ENCODE measurements at places on chromosomes 2 and 18.

- DNase-seq, result no peak
Measured at GRCh38 chr2:34408100-34408499, 809.0 kb upstream of the FAM98A start.

GRCh38 chr2:41695198-41696113 lies 352.4 kb upstream of the PKDCC start:
- DNase-seq, result no peak

- no peak for DNase-seq
Measured at GRCh38 chr2:219180961-219181360, 2.9 kb downstream of the RETREG2 start.

DNA sequence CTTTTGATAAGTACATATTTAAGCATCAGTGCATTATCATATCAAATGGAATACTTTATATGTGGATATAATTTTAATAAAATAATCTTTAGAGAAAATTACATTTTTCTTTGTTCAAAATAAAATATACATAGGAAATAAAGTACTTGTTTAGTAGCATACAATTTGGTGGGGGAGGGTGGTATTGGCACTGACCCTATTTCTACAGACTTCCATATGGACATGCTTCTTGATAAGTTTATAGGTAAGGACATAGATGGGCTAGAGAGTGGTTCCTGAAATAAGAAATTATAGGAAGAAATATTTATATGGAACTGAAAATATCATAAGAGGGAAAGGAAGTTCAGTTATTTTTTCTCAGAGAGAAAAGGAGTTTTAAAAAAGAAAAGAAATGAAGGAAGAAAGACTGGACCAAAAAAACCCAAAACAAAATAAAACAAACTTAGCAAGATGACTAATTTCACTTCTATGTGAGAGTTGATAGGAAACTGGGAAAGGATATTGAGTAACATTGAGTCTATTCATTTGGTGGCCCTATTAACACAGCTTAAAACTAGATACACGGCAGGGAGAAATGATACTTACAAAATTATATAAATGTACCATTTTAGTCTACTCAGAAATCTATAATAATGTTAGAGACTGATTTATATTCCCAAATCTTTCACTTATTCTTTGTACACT lies 505.9 kb downstream of the ERBB4 start:
- DNase-seq, result no peak

DNA sequence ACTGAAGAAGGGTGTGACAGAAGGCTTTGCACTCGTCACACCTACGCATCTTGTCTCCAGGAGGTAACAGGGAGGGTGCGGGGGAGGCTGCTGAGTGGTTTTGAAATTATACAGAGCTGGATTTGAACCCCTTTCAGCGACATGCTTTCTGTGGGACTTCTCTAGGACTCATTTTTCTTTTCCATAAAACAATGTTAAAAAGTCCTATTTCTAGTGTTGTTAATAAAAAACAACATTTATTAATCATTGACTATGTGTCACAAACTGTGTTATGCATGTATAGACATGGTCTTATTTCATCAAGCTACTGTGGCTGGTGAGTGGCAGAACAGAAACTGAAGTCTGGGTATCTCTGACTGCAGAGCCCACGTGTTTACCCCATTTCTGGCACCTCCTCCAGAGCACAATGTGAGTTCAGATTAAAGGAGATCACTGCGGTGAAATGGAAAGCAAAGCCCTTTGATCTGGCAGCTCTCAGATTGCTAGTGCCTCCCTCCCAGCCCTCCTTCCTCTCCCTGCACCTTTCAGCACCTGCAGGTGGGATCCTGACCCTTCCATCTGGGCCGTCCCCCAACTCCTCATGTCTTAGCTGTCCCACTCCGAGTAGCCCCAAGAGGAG lies 315.5 kb upstream of the MYT1L start:
- DNase-seq, result no peak

DNA sequence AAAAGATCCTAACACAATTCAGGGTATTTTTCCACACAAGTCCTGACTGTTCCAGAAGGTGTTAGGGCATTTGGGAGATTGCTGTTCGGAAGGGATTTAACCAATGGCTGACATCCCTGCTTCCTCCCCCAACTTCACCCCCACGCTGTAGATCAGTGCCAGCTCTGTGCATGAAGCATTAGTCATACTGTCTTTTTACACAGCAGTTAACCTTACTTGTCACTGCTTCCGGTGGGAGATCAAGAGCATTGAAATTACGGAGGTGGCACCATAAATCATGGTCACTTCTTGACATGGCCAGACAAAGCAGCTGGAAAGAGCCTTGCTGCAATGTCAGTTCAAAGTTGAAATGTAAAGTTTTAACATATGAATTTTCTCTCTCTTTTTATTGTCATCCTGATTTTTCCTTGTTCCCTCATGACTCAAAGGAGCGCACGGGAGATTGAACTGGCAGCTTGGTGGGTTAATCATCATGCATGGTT lies 70.2 kb downstream of the HRH4 start:
- DNase-seq, result peak; percentile 88

- DNase-seq, result no peak
Measured at GRCh38 chr2:217250013-217250524, 390.2 kb upstream of the TNP1 start.

- DNase-seq, result no peak
Measured at GRCh38 chr2:3154146-3154545, 223.5 kb downstream of the EIPR1 start.

GRCh38 chr2:151853070-151853758 lies 25.0 kb upstream of the ARL5A start:
- DNase-seq, result no peak

DNA sequence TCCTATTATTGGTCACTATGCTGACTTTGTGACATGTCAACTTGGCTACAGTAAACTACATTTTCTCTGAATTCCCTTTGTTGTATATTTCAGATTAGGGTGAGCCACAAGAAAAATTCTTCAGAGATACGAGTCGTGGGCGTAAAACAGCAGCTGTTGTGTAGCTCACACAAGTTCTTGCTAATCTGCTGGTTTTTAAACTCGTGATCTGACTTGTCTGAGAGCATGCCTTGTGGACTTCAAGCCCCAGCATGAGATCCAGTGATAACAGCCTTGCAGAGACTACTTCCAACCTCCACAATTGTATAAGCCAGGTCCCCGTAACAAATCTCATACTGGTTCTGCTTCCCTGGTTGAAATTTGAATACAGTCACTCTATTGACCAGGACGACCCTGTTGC lies 259.8 kb upstream of the LYPD1 start:
- no peak for DNase-seq

DNA sequence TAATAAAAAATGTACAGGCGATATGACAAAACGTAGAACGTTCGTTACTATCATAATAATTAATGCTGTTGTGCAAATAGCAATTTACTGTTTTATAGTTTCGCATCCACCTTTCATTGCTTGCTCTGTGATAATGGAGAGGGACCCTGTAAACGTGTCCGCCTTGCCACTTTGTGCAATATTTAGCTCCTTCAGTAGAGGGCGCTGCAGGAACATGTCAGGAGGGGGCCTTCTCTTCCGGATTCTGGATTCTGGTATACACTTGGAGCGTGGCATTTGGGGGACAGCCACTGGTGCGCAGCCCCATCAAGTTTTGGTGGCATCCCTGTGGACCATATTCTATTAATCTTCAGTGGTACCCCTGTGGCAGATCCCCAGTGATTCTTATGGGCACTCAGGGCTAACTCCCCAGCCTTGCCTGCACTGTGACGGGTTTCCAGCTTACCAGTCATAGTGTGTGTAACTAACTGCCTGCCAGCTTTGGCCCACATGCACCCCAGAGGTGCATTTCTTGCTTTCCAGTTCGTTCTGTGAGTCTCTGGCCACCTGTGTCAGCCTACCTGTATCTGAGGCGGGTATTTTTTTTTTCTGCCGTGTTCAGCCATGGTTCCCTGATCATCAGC lies 140.3 kb downstream of the CYRIA start:
- DNase-seq, result peak; percentile 73

- DNase-seq, result no peak
Measured at GRCh38 chr2:23249348-23249747, 135.6 kb upstream of the KLHL29 start.

GRCh38 chr2:67871686-67872412 lies 191.0 kb downstream of the C1D start:
- DNase-seq, result no peak
